ENCODE measurements at places on chromosomes 3 and 15.

GRCh38 chr15:43169888-43170287 is 15.3 kb upstream of the CCNDBP1 start:
- no peak for DNase-seq

- no peak for DNase-seq
These were observed 32.6 kb downstream of the BLM start for GRCh38 chr15:90749754-90750153.

DNA sequence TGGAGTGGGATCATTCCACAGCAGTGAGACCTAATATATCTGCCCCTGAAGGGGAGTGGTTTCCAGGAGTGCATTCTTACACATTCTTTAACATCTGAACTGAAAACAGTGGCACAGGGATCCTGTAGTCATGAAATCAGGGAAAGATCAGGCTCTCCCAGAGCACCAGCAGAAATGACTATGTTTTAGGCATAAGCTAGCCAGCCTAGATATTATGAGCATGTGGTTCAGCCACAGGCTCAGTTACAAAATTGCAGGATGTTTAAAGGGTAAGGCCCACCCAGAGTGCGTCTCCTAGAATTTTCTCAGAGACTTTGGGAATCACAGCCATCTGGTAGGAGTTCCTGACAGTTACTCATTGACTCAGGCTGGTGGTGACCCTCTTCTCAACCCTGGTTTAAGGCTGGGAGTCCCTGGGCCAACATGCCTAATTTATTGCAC is 20.9 kb downstream of the FSTL1 start:
- no peak for DNase-seq

DNA sequence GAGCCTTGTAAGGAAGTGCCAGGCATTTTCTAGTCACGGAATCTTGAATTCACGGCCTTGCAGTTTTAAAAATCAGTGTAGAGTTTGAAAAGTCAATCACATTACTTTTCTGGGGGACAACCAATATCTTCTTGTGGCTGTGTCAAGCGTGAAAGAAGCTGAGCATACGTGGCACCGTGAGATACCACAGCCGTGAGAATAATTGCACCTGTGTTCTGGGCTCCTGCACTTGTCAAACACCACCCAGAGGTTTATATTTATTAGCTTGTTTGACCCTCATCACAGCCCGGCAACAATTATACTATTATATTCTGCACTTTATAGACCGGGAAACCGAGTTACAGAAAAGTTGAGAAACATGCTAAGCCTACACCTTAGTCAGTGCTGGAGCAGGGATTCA is 45.2 kb downstream of the ARRDC4 start:
- no peak for DNase-seq

DNA sequence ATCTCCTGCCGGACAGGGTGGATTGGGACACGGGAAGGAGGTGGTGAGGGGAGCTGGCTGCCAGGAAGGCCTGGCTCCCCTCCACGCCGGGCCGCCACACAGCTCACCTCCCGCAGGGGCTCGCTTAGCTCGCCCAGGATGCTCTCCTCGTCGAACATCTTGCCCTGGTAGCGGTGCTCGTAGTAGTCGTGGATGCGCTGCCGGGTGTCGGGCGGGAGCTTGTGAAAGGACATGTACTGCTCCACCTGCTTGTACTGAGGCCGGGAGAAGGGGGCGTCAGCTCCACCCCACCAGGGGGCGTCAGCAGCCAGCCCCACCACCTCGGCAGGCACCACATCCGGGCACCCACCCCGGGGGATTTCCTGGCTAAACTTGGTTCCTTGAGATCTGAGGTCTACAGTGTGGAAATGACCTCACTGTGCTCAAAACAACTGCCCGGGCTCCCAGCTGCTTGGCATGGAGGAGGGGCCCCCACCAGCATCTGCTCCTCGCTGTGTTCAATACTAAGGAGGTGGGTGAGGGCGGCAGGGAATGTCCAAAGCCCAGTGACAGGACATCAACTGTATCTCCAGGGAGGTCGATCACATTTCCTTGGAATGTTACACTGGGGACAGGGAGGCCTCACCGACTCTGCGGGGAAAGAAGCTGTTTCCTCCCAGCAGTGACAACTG is 43.4 kb downstream of the HCN4 start:
- DNase-seq, result peak; percentile 59

DNA sequence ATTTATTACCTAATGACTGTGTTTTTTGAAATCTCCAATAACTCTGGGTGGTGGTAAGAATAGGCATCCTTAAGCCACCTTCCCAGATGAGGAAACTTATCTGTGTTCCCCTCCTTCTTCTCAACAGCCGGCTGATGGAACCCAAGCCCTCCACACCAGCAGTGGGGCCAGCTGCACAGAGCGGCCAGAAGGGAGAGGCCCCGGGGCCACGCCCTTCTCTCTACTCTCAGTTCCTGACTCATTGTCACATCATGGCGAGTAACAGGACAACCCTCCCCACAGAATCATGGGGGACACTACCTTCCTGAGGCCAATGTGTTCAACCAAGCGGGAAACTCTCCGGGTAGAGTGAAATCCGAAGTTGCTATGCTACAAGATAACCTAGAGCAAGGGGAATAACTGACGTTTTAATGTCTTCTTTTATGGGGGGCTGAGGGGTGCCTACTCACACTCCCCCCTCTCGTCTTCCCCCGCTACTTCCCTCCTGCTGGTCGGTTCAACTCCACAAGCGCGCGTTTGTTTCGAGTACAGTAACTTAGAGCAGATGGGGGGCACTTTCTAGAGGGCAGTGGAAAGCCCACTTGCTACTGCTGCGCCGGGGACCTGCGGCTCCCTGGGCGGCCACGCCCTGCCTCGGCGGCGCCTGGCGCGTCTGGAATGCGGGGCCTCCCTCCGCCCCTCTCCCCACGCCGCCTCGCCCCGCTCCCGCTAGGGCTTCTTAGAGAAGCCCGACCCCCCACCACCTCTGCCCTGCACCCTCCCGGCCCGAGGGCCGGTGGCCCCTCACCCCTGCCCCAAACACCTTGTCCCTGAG is 621 bp downstream of the ANXA2 start:
- peak; percentile 80 for DNase-seq

GRCh38 chr3:183392186-183393034 is 36.0 kb downstream of the MCF2L2 start:
- DNase-seq, result peak; percentile 72

DNA sequence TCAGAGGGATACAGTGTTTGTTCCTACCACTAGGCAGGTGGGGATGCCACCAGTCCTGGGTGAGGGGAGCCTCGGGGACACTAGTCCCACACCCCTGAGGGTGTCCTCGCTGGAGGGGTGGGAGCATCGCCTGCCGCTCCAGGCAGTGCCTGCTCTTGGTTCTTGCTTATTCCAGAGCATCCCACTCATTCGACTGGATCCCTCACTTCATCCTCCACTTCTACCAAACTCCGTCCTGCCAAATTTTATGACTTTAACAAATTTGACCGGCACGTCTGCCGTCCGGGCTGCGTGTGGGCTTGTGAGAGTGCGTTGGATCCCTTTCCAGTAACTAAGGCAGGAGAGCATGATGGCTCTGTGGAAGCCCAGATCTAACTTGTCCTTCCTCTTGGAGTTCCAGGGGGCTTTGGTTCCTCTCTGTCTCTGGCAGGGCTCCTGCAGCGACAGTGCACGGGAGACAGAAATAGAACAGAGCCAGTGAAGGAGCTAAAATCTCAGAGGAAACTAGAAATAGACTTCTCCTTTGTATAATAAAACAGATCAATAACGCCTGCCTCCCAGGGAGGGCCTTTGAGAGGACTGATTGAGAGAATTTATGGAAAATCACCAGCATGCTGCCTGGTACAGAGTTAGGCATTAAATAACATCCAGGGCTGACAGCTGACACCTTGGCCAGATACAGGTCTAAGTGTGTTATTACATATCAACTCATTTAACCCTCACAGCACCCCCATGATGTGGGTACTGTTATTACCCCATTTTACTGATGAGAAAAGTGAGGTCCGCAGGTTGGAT is 34.5 kb downstream of the MGLL start:
- no peak for DNase-seq

DNA sequence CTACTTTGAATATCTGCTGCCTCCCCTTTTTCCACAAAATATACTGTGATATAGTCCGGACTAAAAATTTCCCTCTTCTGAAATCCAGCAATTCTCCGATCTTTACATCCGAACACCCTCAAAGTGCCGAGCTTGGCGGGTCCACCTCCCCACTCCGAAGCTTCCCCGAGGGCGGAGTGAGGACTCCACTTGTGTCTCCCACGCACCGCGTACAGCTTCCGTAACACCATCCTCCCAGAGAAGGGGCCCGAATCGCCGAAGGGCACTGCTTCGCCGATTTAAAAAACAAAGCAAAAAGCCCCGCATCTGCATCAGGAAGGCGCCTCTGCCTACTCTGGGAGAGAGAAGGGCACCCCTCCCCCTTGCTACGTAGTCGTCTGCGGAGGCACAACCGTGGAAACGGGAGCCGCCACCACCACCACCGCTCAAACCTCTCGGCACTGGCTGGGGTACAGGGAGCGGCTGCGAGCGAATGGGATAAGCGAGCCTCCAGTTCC is 551 bp downstream of the NCBP2 start:
- DNase-seq, result no peak

DNA sequence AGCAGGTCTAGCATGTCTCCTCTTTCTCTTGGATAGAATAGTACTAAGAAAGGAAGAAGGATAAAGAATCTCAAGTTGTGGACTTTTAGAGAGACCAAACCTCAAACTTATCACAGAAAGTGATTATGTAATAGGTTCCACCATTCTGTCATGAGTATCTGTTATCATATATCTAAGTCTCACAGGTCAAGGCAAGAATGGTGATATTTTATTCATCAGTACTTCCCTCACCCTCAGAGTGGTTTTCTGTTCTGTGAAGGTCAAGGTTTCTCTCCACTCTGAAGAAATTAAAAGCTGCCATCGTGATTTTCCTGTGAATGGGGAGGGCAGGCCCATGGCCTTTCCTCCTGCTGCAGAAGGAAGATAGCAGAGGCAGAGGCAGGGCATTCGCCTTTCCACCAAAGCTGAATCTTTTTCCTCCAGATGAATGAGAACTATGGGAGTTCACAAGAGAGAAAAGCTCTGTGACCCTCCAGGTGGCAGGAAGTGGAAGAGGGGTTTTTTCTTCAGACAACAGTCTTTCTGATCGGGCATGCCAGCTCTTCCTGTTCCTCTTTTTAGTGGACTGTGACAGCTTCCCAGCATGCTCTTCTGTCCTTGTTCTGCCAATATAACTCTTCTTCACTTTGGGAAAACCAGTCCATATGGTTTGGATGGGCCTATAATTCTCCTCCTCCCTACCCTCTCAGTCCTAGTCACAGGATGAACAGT is 37.1 kb upstream of the CCK start:
- DNase-seq, result no peak

- DNase-seq, result no peak
These were observed 21.5 kb downstream of the AGTR1 start for GRCh38 chr3:148718982-148719862.

DNA sequence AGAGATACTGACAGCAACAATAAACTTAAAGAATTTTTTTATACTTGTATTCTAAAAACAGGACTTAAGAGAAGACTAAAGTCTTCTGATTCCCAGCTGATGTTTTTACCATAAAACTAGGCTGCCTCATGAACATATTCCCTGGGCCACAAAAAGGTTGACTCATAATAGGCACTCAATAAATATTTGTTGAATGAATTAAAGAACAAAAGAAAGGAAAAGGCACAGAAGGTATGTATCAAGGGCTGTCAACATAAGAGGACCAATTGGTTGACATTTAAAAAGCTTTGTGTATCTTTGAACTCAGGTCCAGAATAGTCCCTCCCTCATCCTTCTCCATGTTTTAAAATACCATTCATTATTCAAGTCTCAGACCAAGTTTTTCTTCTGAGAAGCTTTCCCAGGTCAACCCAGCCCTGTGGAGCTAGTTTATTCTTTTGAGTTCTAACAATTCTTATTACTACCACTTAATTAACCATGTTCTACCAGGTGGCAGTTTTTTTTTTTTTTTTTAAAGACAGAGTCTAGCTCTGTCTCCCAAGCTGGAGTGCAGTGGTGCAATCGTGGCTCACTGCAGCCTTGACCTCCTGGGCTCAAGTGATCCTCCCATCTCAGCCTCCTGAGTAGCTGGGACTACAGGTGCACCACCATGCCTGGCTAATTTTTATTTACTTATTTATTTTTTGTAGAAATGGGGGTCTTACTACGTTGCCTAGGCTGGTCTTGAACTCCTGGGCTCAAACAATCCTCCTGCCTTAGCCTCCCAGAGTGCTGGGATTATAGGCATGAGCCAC is 17.5 kb upstream of the ARHGEF3 start:
- no peak for DNase-seq

- no peak for DNase-seq
These were observed 107.7 kb downstream of the CHCHD4 start for GRCh38 chr3:14016900-14017475.
